NCI-H526 (cell line): ENCODE measurements at places on chromosomes 6 and 20.

DNA sequence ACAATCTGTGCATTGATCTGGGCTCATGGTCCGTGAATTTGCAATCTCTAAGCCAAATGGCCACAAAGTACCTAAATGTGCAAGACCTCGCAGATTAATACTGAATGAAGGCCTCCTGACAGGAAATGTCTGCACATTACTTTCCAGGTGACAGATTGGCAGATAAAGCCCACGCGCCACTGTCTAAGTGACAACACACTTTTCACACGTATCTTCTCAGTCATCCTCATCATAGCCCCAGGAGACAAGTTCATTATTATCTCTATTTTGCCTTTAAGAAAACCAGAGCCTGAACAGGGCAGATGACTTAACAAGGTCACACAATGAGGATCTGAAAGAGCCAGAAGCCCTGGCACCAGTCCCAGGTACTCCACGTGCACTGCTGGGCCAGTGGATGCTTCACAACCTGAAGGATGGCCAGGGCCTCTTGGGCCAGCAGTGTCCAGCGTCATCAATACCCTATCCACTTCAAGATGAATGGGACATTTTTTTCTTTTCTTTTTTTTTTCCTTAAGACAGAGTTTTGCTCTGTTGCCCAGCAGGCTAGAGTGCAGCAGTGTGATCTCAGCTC, 266.3 kb downstream of the PTPRT start:
- DNase-seq = no peak

GRCh38 chr6:13679996-13680395, 31.6 kb downstream of the RANBP9 start:
- no peak for DNase-seq

DNA sequence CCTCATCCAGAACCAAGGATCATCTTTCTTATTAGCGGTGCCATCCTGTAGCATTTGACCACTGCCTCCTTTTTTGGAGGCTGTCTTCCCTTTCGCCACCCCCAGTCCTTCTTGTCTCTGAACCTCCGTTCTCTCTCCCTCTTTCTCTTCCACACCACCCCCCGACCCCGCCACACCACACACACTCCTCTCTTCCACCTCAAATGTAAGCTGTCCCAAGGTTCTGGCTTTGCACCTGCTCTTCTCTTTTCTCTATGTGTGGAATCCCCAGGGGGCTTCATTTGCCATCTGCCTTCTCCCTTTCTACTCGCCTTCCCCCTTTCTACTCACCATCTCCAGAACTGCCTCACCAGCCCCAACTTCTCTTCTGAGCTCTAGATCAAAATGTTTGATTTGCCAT, 111.3 kb upstream of the CDYL start:
- DNase-seq = no peak

- no peak for DNase-seq
These were observed 25.0 kb upstream of the NELFCD start for GRCh38 chr20:58956078-58956477.

DNA sequence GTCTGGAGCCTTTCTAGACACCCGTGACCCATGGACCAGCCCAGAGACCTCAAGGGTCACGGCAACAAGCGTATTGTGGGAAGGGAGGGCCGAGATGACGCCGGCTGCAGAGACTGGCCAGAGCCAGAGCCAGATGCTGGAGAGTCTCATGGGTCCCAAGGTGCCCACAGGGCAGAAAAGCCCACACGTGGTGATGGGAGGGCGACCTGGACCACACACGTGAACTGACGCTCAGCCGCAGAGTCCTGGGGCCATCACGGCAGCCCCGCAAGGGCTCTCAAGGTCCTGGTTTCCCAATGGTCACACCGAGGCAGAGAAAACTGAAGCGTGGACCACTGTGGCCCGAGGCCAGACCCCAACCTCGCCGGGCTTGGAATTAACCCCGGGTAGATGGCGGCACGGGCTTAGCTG, 92.6 kb downstream of the YTHDF1 start:
- DNase-seq = no peak

DNA sequence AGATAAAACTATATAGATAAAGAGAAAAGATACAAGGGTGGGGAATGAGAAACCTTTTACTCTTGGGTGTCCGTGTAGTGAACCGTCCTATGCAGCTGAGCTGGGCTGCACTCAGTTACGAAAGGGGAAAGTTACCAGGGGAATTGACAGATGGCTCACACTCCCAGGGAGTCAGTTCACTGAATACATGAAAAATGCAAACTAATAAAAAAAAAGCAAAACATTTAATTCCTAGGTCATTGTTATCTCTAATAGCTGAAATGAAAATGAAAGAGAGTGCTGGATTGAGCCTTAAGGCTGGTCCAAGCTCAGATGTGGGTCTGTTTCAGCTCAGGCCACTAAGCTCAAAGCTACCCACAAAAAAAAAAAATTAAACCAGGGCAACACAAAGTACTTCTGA, 138.0 kb downstream of the THBS2 start:
- DNase-seq = no peak

DNA sequence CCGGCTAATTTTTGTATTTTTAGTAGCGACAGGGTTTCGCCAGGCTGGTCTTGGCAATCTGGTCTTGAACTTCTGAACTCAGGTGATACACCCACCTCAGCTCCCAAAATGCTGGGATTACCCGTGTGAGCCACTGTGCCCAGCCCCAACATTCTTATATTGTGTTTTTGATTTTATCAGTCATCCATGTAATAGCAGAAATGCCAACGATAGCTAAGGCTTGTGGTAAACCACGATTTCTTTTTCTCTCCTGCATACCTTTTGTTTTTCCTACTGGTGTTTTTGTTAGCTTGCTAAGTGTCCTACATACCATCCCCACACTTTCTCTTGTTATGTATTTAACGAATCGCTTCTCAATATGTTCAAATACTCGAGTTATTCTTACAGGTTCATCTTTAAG, 12.1 kb downstream of the PHACTR2 start:
- no peak for DNase-seq

DNA sequence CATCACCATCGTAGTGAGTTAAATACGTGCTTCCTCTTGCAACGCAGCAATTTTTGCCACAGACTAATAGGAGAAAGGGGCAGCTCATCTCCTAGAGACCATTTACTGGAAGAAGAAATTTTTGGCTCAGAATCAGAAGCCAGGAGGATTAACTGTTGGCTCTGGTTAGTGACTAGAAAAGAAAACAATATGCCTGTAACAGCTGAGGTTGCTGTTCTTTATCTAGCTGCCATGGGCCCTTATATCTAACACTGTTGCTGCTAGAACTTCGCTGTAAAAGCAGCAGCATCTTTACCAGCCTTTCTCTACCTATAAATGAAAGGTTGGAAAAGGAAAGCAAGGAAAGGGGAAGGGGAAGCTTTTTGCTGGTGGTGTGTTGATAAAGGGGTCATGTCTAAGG, 65.9 kb downstream of the FAM135A start:
- no peak for DNase-seq

DNA sequence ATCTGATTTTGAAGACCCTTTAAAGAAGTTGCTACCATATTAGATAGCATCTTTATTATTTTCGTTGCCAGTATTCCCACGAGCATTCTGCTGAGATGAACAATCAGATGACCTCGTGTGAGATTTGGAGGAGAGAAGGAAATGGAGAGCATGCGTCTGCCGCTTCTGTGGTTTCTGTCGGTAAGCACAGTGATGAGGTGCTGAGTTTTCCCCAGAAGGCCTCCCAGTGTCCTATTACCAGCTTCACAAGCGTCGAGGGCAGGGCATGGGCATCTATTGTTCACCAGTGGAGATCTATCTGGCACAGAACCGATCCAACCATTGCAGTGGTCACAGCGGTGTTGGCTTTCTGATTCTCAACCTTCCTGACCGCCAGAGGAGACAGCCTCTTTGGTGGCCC, 29.4 kb downstream of the TRAF3IP2 start:
- DNase-seq = no peak

- DNase-seq = no peak
These were observed 362 bp downstream of the DUSP22 start for GRCh38 chr6:292506-293192.

GRCh38 chr20:50516180-50516934, 6.2 kb downstream of the PTPN1 start:
- no peak for DNase-seq

DNA sequence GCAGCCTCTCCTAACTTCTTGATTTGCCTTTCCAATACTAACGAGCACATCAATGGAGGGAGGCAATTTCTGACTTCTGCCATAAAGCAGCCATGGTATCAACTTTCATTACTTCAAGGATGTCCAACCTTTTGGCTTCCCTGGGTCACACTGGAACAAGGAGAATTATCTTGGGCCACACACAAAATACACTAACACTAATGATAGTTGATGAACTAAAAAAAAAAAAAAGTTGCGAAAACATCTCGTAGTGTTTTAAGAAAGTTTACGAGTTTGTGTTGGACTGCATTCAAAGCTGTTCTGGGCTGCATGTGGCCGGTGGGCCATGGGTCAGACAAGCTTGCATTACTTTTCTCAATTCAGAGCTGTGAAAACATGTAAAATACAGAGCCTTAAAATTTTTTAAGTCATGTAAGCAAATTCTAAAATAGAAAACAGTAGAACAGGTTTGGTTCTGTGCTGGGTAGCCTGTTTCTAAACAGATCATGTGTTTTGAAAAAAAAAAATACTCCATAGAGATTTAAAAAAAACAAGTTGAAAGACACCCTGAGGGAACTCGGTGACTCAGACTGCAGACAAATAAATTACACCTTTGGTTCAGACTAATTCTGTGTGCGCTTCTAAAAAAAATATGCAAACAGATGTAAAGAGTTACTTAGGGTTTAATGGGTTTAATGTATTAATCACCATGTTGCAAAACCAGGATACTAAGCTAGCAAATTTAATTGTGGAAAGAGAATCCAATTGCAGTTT, 43.6 kb upstream of the SLC22A23 start:
- no peak for DNase-seq

DNA sequence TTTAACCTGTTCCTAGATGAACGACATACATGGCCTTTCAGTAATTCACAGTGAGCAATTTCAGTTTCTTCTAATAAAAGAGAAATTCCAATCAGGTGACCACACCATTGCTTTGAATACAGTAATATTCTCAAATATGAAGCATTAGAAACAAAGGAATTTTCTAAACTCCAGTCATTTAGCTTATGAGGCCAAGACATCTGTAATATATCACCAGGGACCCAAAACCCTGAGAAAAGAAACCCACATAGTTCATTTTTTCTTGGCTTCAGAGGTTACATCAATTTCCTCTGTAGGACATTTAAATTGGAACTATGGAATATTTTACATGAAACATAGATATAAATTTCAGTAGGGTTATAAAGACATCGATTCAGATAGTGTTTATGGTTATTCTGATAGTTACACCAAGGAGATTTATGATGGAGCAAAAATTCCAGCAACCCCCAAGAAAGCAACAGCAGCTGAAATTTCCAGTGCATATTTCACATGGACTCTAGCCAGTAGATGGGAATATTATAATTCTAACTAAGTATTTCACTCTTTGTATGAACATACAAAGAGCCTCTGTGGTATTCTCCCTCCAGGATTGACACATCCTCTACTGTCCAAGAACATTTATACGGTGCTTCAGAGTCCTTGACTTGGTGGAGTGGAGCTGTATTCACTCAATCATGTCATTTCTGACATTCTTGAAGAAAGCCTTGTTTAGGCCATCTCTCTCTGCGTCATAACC, 82.9 kb downstream of the ADGRG6 start:
- DNase-seq = no peak

DNA sequence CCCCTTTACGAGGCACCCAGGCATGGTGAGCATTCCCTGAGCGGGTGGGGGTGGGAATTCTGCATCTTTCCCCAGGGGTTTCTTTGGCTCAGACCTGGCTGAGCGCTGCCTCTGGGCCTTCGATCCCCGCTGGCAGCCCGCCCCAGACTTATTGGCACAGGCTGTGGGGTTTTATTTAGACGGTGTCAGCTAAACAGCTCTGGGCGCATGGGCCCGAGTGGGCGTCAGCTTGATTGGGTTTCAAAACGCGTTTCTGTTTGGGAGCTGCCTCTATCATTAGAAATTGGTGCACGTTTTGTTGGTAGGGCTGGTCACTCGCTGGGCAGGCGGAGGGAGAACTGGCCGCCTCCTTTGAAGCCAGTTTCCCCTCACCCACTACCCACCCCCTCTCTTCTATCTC, 21.0 kb downstream of the PMEPA1 start:
- no peak for DNase-seq

GRCh38 chr6:44072959-44073611, 54.2 kb downstream of the MRPL14 start:
- no peak for DNase-seq
